ENCODE measurements at places on chromosomes 3 and 15.

DNA sequence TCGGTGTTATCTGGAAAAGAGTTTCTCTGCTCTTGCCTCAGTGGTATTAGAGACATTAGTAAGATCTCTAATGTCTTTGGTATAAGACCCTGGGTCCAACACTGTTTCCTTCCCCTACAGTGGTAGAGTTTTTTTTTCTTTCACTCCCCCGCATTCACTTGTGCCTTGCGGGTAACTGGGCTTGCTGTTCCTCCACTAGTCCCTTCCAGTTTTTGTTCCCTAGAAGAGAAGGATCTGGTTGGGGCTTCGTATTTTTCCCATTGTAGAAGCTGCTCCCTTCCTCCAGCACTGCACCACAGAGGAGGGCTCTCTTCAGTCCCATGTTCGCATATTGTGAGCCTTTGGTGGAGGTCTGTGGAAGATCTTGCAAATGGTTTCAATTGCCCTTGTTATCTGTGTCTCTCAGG is 13.7 kb downstream of the CTDSPL2 start:
- DNase-seq = no peak

DNA sequence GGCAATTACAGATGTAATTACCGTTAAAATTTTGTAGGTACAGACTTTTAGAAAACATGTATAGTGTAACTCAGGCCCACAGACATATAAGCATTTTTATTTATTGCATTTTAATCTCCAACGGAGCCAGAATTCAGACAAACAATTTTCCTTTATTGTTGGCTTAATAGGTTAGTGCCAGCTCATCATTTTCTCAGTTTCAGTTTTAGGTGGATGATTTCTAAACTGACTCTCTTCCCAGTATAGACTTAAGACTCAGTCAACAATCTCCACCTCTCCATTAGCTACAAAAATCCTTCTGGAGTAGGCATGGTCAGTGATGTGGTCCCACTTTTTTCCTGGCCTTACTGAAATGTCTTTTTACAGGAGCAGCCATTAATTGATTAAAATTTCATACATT is 994.6 kb downstream of the TBL1XR1 start:
- DNase-seq = no peak

DNA sequence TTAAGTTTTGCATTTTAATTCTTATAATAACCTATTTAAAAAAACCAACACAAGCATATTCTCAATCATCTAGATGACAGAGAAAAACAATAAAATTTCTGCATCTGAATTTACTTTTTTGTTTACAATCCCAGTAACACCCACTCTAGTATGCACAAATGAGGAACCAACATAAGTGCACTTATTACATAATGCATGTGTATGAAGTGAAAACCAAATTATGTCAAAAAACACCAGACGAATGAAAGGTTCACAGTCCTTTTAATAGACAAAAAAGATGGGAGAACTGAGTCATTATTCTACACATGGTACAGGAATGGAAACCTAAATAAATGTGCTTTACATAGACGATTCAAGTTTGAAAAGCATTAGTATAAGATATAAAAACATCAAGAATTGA is 91.7 kb downstream of the NR1I2 start:
- DNase-seq = no peak

GRCh38 chr3:70973558-70973957 is 610.0 kb downstream of the FOXP1 start:
- no peak for DNase-seq

- no peak for DNase-seq
These were observed 339.9 kb upstream of the RBMS3 start for GRCh38 chr3:28940994-28941393.

- DNase-seq = no peak
These were observed 661.2 kb downstream of the SQOR start for GRCh38 chr15:46296002-46296401.

DNA sequence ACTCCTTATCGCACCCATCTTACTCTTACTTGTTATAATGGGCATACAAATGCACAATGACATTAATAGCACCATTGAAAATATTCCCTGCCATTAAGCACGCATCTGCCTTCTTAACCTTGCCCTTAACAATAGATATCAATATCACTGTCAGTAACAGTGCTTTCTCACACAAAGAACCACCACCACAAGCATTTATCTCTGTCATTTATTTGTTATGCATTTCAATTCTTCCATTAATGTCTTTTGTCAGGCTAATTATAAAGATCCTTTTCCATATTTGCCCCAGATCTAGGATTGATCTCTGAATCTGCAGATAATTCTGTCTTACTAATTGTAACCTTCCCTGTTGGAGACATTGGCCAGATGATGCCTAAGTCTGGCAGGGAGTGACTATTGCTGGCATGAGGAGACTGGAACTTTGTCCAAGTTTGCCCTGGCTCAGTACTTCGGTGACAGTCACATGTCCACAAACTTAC is 419.6 kb upstream of the TGFBR2 start:
- DNase-seq = no peak

DNA sequence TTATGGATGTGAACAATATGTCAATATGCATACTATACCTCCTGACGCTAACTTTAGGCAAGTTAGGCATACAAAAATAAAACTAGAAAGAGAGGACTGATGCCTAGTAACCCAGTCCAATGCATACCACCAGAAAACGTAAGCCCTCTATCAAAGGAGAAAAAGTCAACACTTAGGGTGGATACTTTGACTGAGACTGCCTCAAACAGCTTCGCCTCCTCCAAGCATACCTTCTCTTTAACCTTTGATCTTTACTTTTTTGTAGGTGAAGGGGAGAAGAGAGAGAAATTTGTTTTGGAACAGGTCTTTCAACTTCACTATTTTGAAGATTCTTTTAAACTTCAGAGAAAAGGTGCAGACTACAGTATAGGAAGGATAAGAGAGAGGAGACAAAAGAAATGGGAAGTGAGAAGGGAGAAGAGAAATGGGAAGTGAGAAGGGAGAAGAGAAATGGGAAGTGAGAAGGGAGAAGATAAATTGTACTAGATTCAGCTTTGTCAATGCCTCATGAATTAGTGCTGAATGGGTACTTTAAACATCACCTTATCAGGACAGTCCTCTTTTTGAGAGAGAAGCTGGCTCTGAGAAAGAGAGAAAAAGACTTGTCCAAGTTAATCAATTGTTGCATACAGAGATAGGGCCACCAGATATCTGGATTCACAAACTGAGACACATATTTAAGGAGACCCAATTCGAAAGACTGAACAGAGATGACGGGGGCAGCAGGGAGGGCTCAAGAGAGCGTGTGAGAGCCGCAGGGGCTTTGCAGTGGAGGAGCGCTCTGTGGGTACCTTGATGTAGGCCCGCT is 1.0 kb downstream of the P3H2 start:
- no peak for DNase-seq

DNA sequence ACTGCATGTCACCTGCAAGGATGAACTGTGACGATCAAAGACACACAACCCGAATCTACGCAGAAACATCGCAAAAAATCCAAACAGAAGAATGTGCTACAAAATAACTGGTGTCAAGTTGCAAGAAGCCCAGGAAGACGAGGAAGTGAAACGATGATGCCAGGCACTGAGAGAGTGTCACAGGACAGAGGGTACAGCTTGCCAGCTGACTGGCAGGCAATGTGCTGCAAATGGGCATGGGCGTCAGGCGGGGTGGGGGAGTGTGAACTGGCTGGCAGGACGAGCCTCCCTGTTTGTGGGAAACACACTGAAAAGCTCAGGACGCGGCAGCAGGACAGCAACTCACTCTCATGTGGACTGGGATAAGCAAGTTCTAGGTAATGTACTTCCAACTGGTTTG is 28.9 kb upstream of the OCA2 start:
- no peak for DNase-seq

- DNase-seq = no peak
These were observed 35.0 kb upstream of the CAPN7 start for GRCh38 chr3:15171096-15171495.

DNA sequence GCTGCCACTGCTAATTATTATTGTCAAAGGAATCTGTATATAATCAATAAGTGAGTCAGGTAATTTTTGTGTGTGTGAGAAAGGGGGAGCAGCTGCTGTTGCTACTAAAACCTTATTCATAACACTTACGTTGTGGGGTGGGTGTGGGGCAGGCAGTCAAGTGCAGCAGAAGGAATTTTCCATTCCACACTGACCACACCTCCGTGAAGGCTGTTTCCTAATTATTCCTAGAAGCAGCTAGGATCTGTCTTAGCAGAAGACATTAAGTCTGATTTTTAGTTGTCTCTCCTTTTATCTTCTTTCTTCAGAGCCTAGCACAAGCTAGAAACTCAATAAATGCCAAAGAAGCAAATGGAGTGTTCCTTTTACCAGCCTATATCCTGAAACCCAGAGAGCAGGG is 4.0 kb upstream of the U2SURP start:
- no peak for DNase-seq

GRCh38 chr3:67723863-67724262 is 69.5 kb upstream of the SUCLG2 start:
- no peak for DNase-seq
